Heart right ventricle (tissue), 16 donors: ENCODE measurements at places on chromosomes 16 and 17. TPM values are rescaled to one million over a fixed set of nuclear protein-coding genes. Genes with fewer than 3 reads are reported as not detected.

- no peak for DNase-seq
Measured at GRCh38 chr17:58611331-58611730, 80.5 kb downstream of the TEX14 start.

- no peak for DNase-seq
Measured at GRCh38 chr16:13439766-13440165, 480.2 kb upstream of the ERCC4 start.

The SLC6A2 gene
- total RNA-seq = not detected

GRCh38 chr16:21953541-21953902 is 361 bp downstream of the UQCRC2 start:
- no peak for DNase-seq

DNA sequence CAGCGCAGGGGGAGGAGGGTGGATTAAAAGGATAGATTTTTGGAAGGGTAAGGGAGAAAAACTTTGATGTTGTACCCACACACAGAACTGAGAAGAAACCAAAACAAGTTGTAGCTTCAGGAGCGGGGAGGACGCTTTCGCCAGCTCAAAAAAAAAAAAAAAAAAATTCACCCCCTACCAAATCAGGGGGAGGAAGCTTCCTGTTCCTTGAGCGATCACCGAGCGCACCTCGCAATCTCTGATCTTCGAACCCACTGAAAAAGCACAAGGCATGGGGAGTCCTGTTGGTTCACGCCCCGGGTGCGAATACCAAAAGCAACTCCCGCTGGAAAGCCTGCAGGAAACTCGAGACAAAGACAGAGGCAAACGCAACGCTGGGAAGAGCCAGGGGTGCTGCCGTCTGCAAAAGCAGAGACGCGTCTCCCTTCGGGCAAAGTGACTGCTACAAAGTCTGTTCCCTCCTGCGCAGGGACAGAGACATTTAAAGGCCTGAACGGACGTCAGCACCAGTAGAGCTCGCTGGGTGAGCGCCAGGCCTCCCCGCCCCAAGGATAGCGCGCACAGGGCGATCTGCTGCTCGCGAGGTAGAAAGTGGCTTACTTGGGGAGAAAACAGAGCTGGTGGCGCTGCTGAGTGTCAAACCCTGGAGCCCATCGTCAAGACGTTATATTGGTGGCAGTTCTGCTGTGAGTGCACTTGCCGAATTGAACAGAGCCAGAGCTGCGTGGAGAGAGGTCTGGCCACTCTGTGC is 190.4 kb downstream of the USP22 start:
- DNase-seq = peak; percentile 29

The TMC7 gene
- 1.7 TPM for total RNA-seq

DNA sequence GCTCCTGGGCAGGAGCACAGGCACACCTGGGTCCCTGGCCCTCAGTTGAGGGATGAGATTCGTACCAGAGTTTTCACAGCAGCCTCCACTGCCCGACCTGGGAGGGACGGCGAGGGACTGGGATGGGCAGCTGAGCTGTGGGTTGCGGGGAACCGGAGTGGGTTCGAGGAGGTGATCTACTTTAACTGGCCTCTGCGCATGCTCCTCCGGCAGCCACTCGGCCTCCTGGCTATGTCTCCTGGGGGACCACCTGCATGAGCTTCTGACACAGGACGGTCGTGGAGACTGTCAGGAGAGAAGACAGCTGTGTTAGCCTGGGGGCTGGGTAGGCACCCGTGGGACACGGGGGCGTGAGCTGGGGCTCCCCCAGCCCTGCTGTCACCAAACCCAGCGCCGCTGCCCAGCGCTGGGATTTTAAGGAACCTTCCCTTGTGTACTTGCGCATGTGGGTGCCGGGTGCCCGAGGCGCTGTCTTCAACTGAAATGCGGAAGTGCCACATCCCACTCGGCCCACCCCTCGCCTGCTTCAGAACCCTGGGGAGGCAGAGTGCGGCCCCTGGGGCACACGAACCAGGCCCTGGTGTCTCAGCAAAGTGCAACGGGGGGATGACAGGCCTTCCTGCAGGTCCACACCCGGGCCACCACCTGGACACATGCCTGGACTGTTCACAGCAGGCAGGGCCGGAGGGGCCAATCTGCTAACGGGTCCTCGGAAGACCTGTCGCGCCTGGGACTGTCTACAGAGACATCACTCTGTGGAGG is 36.4 kb downstream of the SLC7A5 start:
- DNase-seq = no peak

The AHSP gene
- total RNA-seq = not detected

The TP53TG3F gene
- total RNA-seq = not detected

DNA sequence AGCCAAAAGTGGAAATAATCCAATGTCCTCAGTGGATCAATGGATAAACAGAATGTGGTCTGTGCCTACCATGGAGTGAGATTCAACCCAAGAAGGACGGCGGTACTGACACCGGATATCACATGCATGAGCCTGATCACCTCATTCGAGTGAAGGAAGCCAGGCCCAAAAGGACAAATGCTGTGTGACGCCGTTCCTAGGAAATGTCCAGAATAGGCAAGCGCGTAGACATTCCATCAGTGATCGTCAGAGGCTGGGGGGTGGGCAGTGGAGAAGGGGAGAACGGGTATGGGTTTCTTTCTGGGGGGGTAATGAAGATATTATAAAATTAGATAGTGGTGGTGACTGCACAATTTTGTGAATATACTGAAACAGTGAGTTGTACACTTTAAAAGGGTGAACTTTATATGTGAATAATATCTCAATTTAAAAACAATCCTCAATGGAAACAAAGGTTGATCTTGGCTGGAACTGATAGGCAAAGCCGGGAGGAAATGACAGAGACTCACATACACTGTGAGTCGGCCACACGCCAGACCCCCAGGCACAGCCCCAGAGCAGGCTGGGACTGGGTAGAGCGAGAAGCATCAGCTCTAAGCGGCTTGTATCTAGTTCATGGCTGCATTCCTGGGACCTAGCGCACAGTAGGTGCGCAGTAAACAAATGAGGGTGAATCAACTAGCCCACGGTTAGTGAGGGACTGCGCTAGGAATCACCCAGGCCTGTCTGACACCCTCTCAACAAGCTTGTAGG is 3.5 kb downstream of the DBNDD1 start:
- DNase-seq = no peak

DNA sequence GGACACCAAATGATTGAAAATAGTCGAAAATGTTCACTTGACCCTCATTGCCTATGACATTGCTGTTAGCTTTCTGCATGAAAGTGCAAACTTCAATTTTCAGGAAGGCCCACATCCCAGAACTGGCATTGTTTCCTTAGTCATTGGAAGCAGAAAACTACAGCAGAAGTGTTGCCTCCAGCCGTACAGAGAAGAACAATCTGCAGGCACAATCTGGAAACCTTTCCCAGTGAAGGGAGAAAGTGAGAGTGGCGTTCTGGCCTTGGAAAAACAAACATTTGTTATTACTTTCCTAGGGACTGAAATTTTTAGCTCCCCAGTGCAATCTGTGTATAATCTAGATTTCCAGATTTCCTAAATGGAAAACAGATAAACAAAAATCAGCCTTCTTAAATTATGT is 529.5 kb upstream of the RBFOX1 start:
- DNase-seq = no peak

The KIF19 gene
- total RNA-seq = 0.26 TPM

GRCh38 chr16:2388875-2389433 is 40.3 kb upstream of the CCNF start:
- DNase-seq = no peak
